Omental fat pad (tissue), 4 donors: ENCODE measurements at places on chromosomes 2 and 18. TPM values are rescaled to one million over a fixed set of nuclear protein-coding genes. Genes with fewer than 3 reads are reported as not detected.

- no peak for DNase-seq
These were observed 21.9 kb downstream of the TMEM177 start for GRCh38 chr2:119700866-119701265.

DNA sequence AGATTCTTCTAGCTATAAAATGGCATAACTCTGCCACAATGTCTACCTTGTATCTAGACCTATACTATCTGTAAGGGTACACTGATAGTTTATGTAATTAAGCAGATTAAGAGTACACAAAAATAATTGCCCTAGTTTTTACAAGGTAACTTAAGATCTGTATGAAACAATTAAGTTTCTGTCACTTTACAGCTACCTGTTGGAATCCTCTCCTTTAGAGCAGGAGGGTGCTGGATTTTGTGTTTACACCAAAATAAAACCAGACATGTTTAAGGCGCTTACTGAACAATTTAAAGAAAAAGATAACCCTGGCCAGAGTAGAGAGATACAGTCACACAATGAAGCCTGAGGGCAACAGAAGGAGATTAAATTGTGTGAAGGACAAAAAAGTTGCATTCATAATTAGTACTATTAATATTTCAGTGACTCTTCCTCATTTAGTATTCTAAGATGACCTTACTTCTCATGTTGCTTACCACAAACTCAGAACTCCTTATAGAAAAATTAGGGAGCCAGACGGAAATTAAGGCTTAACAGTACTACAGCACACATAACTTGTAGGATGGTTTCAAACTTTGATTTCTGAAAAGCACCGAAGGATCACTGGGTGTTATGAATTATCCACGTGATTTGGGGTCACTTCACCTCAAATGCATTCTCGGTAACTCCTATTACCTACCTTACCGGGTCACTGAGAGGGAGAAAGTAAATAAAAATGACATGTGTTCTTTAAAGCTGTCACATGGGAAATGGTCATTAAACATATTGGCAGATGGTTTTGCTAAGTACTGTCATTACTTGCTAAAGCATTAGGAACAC, 1.0 kb downstream of the DARS1 start:
- DNase-seq, result no peak

DNA sequence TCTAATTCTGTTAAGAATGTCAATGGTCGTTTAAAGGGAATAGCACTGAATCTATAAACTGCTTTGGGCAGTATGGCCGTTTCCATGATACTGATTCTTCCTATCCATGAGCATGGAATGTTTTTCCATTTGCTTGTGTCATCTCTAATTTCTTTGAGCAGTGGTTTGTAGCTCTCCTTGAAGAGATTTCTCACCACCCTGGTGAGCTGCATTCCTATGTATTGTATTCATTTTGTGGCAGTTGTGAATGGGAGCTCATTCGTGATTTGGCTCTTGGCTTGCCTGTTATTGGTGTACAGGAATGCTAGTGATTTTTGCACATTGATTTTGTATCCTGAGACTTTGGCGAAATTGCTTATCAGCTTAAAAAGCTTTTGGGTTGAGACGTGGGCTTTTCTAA, 38.3 kb upstream of the WDR75 start:
- DNase-seq, result no peak

GRCh38 chr2:36489281-36489680, 108.7 kb downstream of the FEZ2 start:
- DNase-seq, result no peak

DNA sequence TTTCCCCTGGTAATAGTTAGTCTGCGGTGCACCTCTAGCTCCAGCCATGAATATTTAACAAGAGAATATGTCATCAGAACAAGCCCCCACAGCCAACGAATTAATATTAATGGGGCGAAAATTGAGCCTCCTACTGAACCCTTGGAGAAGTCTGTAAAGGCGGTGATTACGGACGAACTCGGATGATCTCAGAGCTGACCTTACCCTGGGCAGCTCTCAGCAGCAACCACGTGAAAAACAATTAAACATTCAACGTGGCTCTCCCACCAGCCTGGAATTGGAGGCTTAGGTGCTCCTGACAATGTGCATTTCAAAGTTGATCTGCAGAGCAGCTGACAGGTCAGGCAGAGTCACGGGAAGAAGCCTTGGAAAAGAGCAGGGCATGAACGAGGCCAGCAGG, 407.6 kb upstream of the MYT1L start:
- no peak for DNase-seq

GRCh38 chr2:233142355-233142897, 82.3 kb downstream of the INPP5D start:
- DNase-seq, result no peak

DNA sequence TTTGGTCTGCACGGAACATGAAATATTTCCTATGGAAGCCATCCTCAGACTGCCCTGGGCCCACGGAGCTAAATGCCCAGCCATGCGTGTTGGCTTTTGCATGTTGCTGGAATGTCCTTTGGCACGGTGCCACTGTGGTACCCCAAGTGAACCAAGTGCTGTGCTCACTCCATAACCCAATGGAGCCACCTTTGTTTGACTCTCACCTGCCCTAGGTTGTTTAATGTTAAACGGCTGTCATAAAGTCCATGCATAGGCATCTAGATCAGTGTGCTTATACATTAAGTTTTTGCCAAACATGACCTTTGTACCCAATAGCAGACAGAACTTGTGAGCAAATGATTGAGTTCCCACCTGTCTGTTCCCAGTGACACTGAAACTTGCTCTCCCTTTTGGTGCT, 59.9 kb upstream of the TMEM87B start:
- no peak for DNase-seq

GRCh38 chr2:192347542-192347941, 152.8 kb upstream of the TMEFF2 start:
- no peak for DNase-seq

DNA sequence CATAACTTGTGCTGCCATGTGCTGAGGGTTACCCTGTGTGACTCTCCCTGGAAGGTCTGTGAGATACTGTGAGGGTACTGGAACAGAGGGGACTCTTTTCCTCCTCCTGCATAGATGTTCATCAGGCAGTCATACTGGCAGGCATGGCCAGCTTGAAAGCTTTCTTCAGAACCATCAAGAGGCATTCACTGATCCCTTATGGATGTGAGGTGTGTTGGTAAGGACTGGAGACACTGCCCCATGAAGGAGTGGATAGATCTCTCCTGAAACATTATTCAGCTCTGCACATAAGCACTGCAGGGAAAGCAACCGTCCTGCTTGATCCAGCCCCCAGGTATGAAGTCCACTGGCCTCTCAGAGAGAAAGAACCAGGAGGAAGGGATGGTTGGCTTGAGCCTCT, 176.6 kb upstream of the ARL4C start:
- DNase-seq, result no peak

DNA sequence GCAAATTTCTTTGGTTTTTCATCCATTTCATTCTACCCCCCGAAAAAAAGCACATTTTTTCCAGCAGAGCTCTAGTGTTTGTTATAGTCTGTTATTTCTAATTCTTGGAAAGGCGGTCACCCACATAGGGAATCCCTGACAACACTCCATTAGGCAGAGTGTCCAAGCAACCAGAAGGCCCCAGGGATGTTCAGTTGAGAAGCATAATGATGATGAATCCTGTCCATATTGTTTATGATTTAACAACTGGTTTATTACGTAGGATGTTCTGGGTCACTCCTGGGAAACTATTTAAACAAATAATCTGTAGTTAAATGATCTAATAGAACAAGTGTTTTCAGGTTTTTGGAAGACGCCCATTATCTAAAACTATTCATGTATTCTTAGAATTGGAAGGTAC, 388.7 kb downstream of the TNS1 start:
- no peak for DNase-seq

GRCh38 chr2:85851253-85852151, 37.3 kb downstream of the ST3GAL5 start:
- no peak for DNase-seq

DNA sequence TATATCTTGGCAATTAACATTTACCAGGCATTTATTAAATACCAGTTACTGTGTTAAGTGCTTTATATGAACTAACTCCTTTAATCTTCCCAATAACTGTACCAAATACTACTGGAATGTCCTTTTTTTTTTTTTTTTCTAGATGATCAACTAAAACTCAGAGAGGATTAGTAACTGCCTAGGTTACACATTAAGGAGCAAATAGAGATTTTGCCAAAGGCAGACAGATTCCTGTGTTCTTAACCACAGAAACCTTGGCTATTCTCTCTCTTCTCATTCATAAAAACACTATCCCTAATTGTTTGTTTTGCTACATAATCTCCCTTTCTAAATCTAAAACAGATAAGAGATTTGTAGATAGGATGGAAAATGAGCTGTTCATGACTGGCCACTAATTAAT, 13.3 kb downstream of the DHX57 start:
- DNase-seq, result no peak

The IMPACT gene
- 22.7 TPM for total RNA-seq

The ANKRD53 gene
- 13.7 TPM for total RNA-seq

The AOX1 gene
- 629 TPM for total RNA-seq

The KCNF1 gene
- total RNA-seq, result not detected
